Breast epithelium (tissue), 4 donors: ENCODE measurements at places on chromosomes 4 and X. TPM values are rescaled to one million over a fixed set of nuclear protein-coding genes. Genes with fewer than 3 reads are reported as not detected.

The TMEM35A gene
- 0.33 TPM for total RNA-seq

DNA sequence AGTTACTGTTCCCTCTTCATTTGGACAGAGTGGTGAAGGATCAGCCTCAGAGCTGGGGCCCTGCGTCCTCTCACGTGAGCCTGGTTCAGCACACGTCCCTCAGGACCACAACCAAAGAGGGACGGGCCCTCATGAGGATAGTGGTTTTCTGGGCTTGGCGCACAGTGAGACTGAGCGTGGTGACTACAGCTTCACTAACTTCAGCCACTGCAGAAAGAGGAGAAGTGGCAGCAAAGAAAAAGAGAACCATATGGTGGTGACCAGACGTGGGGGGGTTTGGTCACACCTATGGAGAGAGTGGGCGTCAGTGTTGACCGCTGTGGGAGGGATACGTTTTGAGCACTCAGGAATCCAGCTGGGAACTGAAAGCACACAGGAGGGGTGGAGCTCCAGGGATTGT lies 21.8 kb upstream of the TNIP3 start:
- DNase-seq: no peak

DNA sequence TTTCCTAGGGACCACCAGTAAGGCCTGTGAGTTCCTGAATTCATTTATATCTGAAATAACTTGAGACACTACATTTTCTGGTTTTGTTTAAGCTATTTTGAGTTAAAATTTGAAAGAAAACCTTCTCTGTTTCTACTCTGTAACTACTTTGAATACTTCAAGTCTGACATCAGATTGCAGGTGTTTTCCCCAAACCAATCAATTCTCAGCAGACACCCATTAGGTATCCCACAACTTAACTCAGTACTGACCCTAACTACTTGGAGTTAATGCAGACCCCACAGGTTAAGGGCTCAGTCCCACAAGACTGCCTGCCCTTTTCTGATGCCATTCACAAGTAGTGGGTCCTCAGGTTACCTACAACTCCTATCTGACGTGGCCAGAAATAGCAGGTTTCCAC lies 1100.0 kb upstream of the SLIT2 start:
- no peak for DNase-seq

The TCEAL5 gene
- not detected for total RNA-seq

- no peak for DNase-seq
Observed at GRCh38 chrX:115378471-115378870, 89.0 kb downstream of the LUZP4 start.

- no peak for DNase-seq
Observed at GRCh38 chr4:184383497-184384055, 90.8 kb downstream of the IRF2 start.

The NPY2R gene
- 4.4 TPM for total RNA-seq
